ENCODE measurements at places on chromosomes 12 and 14. TPM values are rescaled to one million over a fixed set of nuclear protein-coding genes. Genes with fewer than 3 reads are reported as not detected.

SERPINA12 gene
- total RNA-seq: not detected

GRCh38 chr14:50830044-50830931 is 674 bp downstream of the NIN start:
- peak; percentile 57 for DNase-seq
- peaks cover 30% of the 10 kb centered on the region for H3K36me3 ChIP-seq
- peaks cover 73% of the 10 kb centered on the region for H3K4me1 ChIP-seq

DNA sequence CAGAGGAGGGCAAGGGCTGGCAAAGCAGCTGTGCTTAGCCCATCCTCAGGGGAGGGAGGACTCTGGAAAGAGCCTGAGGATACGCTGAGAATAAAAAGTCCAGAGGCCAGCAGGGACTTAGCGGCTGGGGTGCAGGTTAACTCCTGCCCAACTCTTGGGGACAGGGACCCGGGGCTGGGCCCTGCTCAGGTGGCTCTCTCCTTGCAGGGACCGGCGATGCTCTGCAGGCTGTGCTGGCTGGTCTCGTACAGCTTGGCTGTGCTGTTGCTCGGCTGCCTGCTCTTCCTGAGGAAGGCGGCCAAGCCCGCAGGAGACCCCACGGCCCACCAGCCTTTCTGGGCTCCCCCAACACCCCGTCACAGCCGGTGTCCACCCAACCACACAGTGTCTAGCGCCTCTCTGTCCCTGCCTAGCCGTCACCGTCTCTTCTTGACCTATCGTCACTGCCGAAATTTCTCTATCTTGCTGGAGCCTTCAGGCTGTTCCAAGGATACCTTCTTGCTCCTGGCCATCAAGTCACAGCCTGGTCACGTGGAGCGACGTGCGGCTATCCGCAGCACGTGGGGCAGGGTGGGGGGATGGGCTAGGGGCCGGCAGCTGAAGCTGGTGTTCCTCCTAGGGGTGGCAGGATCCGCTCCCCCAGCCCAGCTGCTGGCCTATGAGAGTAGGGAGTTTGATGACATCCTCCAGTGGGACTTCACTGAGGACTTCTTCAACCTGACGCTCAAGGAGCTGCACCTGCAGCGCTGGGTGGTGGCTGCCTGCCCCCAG is 2.8 kb downstream of the B3GNT4 start:
- no peak overlapping the region for H3K27ac ChIP-seq
- no peak overlapping the region for H3K4me3 ChIP-seq
- H3K27me3 ChIP-seq: peaks cover 21% of the 10 kb centered on the region
- no peaks in the 10 kb centered on the region for H3K4me1 ChIP-seq
- H3K36me3 ChIP-seq: peaks cover 16% of the 10 kb centered on the region

- DNase-seq: no peak
- no peaks in the 10 kb centered on the region for H3K36me3 ChIP-seq
- H3K27me3 ChIP-seq: peaks cover 21% of the 10 kb centered on the region
- no peak overlapping the region for H3K27ac ChIP-seq
- no peak overlapping the region for H3K4me3 ChIP-seq
Observed at GRCh38 chr12:100566887-100567637, 6.4 kb upstream of the GAS2L3 start.

DNA sequence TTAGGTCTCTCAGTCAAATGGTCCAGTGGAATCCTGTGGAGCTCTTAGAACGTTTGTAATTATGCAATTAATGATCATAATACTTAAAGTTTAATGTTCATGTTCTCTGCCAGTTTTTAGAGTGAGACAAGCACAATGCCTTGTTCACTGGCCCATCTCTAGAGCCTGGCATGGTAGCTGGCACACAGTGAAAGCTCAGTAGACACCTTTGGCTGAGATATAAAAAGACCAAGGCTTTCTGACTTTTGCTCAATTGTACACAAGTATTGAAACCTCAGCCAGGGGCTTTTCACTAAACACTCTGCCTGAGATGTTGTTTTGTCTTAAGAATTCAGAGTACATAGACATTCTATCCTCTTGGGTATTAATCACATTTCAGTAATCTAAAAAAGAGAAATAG is 241.8 kb upstream of the ATP2B1 start:
- no peaks in the 10 kb centered on the region for H3K27me3 ChIP-seq
- peaks cover 33% of the 10 kb centered on the region for H3K4me1 ChIP-seq
- no peaks in the 10 kb centered on the region for H3K36me3 ChIP-seq
- H3K27ac ChIP-seq: no peak overlapping the region
- no peak for DNase-seq

GRCh38 chr14:31613188-31613587 is 52.0 kb downstream of the NUBPL start:
- DNase-seq: no peak
- H3K27ac ChIP-seq: no peak overlapping the region
- H3K4me1 ChIP-seq: no peaks in the 10 kb centered on the region
- H3K36me3 ChIP-seq: no peaks in the 10 kb centered on the region

Data from activated T-helper 1 cell treated with anti-CD3 and anti-CD28 coated beads, Interleukin-12 subunit alpha, Interleukin-12 subunit beta, Interleukin-2, Interleukin-4 antibody, amounts not matched to agents 30 ng/mL and 10 ng/mL and 1 ng/mL, durations not matched to agents 14 hours and 24 hours and 36 hours (primary cell).